Mesothelial cell of epicardium (in vitro differentiated cells): ENCODE measurements at places on chromosomes 5 and 9. TPM values are rescaled to one million over a fixed set of nuclear protein-coding genes. Genes with fewer than 3 reads are reported as not detected.
A peak's percentile ranks its signal among the peaks of the same experiment; 100 is the strongest.

DNA sequence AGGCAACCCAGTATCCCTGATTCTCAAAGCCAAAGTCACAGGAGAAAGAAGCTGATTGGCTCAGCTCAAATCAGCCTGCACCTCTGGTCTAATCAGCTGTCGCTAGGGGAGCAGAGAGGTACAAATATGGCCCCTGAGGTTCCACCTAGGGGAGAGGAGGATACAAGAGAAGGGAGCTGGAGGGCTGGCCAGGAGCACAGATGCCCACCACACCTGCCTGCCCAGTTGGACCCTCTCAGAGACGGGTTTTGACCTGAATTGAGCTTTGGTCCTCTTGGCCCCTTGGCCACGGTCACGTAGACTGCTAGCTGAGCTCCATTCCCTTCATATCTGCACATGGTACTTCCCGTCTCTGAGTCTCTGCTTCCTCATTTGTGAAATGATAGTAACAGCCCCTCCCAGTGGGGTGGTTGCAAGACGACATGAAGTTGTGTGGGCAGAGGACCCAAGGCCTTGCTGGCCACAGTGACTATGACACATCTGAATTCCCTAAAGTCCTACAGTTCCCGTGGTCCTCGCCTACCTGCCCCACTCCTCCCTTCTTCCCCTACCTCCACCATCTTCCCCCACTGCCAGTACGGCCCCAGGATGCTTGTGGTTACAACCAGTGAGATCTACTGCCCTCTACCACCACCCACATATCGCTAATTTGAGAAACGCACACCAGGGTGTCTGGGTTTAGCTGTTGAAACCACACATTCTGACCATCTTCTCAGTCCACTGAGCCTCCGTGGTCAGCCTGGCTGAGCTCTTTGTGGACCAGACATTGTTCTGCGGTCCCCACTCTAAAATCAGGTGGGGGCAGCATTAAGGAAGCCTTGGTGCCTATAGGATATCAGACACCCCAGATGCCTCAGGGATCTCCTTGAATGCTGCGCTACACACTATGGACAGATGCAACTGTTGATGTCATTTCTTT lies 60.3 kb upstream of the NEK6 start:
- H3K27ac ChIP-seq, result no peak overlapping the region
- no peak overlapping the region for H3K4me3 ChIP-seq
- DNase-seq, result no peak
- no peaks in the 10 kb centered on the region for H3K4me1 ChIP-seq
- no peaks in the 10 kb centered on the region for H3K36me3 ChIP-seq
- peaks cover 17% of the 10 kb centered on the region for H3K27me3 ChIP-seq

Gene SV2C
- total RNA-seq, result 0.02 to 0.18 TPM (median 0.05 TPM) in 3 replicates

Gene LRRC26
- not detected in 3 replicates for total RNA-seq

DNA sequence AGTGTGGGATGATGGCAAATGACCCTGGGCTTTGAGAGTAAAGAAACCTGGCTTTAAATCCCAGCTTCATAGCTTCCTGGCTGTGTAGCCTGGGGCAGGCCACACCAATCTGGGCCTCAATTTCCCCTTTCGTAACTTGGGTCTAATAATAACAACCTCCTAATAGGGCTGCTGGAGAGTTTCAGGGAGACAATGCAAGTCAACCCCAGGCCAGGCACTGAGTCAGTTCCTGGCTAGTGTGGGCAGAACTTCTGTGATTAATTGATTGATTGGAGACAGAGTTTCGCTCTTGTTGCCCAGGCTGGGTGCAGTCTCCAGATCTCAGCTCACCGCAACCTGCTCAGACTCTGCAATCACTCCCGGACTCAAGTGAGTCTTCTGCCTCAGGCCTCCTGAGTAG lies 3.3 kb upstream of the SH2D3C start:
- no peaks in the 10 kb centered on the region for H3K27me3 ChIP-seq
- no peak overlapping the region for H3K27ac ChIP-seq
- peaks cover 5% of the 10 kb centered on the region for H3K4me1 ChIP-seq

GRCh38 chr5:149268928-149269557 lies 2.6 kb upstream of the AFAP1L1 start:
- DNase-seq, result no peak
- H3K27me3 ChIP-seq, result peaks cover 67% of the 10 kb centered on the region
- H3K4me1 ChIP-seq, result peaks cover 7% of the 10 kb centered on the region
- H3K4me3 ChIP-seq, result no peak overlapping the region

DNA sequence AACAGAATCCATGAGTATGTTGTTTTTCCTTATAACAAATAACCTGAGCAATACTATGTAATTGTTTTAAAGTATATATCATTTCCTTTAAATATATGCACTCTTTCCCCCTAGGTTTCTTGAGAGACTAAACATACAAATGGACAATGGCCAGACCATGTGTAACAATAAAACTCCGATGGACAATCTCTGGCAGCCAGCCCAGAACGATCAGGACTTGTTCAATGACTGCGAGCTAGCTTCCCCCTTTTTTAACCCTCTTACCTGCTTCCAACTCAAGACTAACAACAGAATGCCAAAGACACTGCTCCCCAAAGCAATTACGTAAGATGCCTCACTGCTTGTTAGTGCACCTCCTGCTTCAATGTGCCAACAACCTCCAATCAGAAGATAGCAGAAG lies 94.9 kb downstream of the HTR4 start:
- no peaks in the 10 kb centered on the region for H3K36me3 ChIP-seq
- DNase-seq, result no peak
- no peak overlapping the region for H3K4me3 ChIP-seq
- no peaks in the 10 kb centered on the region for H3K27me3 ChIP-seq
- no peak overlapping the region for H3K27ac ChIP-seq
- no peaks in the 10 kb centered on the region for H3K4me1 ChIP-seq

GRCh38 chr9:98007251-98007928 lies 24.2 kb downstream of the ANP32B start:
- H3K27ac ChIP-seq, result no peak overlapping the region
- DNase-seq, result no peak
- H3K4me3 ChIP-seq, result no peak overlapping the region
- H3K27me3 ChIP-seq, result no peaks in the 10 kb centered on the region

Gene AK8
- 1.5 to 2.1 TPM (median 2.0 TPM) in 3 replicates for total RNA-seq

Gene ELOVL7
- total RNA-seq, result 8.6 to 9.4 TPM (median 9.2 TPM) in 3 replicates

- H3K27ac ChIP-seq, result no peak overlapping the region
- H3K36me3 ChIP-seq, result no peaks in the 10 kb centered on the region
- no peak for DNase-seq
- H3K4me1 ChIP-seq, result peaks cover 12% of the 10 kb centered on the region
- H3K4me3 ChIP-seq, result no peak overlapping the region
Observed at GRCh38 chr5:142998316-142999020, 228.3 kb downstream of the ARHGAP26 start.

DNA sequence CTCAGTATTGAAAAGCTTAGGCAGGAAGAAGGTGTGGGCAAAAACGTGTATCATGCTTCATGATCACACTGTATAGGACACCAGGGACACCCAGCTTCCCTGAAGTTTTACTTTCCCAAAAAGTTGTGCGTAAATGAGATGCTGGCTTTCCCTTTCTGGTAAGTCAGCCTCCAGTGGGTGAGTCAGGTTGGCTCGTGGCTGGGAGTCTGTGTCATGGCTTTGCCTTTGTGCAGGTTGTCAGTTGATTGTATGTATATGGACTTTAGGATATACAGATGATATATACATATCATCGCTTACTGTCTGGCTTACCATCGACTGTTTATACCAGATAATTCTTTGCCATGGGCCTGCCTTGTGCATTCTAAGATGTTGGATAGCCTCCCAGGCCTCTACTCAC lies 34.2 kb downstream of the ADRB2 start:
- DNase-seq, result no peak
- no peak overlapping the region for H3K27ac ChIP-seq
- no peaks in the 10 kb centered on the region for H3K36me3 ChIP-seq
- H3K27me3 ChIP-seq, result no peaks in the 10 kb centered on the region
- H3K4me1 ChIP-seq, result peaks cover 14% of the 10 kb centered on the region

Gene EIF4E1B
- not detected in 3 replicates for total RNA-seq

GRCh38 chr9:8962084-8962483 lies 1162.5 kb upstream of the DMAC1 start:
- no peaks in the 10 kb centered on the region for H3K4me1 ChIP-seq
- no peak for DNase-seq
- no peaks in the 10 kb centered on the region for H3K36me3 ChIP-seq
- H3K4me3 ChIP-seq, result no peak overlapping the region
- H3K27me3 ChIP-seq, result no peaks in the 10 kb centered on the region

- DNase-seq, result no peak
- H3K27ac ChIP-seq, result no peak overlapping the region
- no peaks in the 10 kb centered on the region for H3K36me3 ChIP-seq
- no peak overlapping the region for H3K4me3 ChIP-seq
- peaks cover 1% of the 10 kb centered on the region for H3K27me3 ChIP-seq
- peaks cover 1% of the 10 kb centered on the region for H3K4me1 ChIP-seq
Observed at GRCh38 chr9:78215706-78216105, 20.2 kb upstream of the CEP78 start.

DNA sequence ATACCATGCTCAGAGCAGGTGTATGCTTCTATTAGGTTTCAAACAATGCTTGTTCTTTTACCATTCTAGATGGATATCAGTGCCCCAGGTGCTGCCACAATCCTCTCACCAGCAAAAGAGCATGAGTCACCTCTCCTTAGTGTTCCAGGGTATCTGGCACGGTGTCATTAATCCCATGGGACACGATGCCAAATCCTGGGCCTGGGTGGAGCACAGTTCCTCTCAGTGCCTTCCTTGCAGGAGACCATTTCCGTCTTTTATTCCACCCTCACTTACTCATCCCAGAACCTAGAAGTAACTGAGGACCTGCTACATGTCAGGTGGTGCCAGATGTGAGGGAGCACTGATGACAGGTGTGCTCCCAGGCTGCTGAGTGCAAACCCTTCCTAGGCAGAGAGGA lies 1.3 kb upstream of the OR13J1 start:
- DNase-seq, result no peak
- H3K27me3 ChIP-seq, result peaks cover 7% of the 10 kb centered on the region
- no peaks in the 10 kb centered on the region for H3K4me1 ChIP-seq
- no peak overlapping the region for H3K27ac ChIP-seq
- H3K4me3 ChIP-seq, result no peak overlapping the region
- no peaks in the 10 kb centered on the region for H3K36me3 ChIP-seq

- no peaks in the 10 kb centered on the region for H3K36me3 ChIP-seq
- H3K4me3 ChIP-seq, result no peak overlapping the region
- no peaks in the 10 kb centered on the region for H3K4me1 ChIP-seq
Observed at GRCh38 chr9:116942593-116943061, 255.5 kb downstream of the TRIM32 start.

DNA sequence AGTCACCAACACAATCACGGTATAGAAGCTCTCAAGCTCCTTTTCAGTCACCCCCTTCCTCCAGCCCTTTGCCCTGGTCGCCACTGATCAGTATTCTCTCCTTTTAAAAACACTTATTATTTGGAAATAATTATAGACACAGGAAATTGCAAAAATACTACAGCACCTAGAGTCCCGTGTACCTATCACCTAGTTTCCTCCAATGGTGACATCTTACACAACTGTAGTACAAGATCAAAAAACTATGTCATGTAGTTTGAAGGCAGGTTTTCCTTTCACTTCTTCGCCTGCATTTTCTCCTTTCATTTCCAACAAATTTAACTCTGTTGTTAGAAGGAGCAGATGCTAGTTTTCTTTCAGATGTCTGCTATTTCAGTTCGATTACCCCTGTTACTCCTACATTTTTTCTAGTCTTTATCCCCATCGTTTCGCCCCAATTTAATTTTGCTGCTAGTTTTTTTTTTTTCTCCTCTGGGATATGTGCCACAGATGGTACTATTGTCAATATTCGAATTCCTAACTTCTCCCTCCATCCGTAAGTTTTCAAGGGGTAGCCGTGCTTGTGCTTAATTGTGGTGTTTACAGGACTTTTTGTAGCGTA lies 612 bp upstream of the ATG10 start:
- peak overlapping the region; percentile 94 for H3K27ac ChIP-seq
- no peaks in the 10 kb centered on the region for H3K27me3 ChIP-seq
- no peak for DNase-seq
- no peaks in the 10 kb centered on the region for H3K36me3 ChIP-seq
- peak overlapping the region; percentile 76 for H3K4me3 ChIP-seq

DNA sequence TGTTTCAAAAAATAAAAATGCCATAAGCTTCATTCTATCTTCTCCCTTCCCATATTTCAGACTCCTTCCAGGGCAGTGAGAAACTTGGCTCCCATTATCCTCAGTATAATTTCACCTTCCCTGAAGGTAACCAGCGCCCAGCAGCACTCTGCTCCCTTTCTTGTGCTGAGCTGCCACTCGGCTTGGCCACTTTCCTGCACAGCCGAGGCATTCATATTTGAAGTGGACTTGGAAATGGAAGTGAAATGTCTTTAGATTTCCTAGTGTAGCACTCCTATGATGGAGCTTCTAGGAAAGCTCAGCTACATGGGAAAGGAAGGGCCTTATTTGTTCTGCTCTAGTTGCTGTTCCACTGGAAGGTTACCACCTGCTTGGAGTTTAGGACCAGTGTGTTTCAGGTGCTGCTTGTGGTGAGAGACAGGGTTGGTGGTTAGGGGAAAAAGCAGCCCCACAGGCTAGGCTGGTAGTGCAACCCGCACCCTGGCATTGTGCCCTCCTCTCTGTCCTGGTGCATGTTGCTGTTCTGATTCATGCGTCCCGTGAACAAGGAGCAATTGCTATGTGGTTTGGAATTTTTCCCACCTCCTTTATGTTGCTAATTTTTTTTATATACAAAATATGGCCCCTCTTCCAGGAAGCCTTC lies 53.8 kb downstream of the RAD23B start:
- DNase-seq, result no peak
- peaks cover 3% of the 10 kb centered on the region for H3K4me1 ChIP-seq
- no peaks in the 10 kb centered on the region for H3K27me3 ChIP-seq
- peaks cover 31% of the 10 kb centered on the region for H3K36me3 ChIP-seq
- no peak overlapping the region for H3K4me3 ChIP-seq

Gene GFI1B
- total RNA-seq, result not detected in 3 replicates

DNA sequence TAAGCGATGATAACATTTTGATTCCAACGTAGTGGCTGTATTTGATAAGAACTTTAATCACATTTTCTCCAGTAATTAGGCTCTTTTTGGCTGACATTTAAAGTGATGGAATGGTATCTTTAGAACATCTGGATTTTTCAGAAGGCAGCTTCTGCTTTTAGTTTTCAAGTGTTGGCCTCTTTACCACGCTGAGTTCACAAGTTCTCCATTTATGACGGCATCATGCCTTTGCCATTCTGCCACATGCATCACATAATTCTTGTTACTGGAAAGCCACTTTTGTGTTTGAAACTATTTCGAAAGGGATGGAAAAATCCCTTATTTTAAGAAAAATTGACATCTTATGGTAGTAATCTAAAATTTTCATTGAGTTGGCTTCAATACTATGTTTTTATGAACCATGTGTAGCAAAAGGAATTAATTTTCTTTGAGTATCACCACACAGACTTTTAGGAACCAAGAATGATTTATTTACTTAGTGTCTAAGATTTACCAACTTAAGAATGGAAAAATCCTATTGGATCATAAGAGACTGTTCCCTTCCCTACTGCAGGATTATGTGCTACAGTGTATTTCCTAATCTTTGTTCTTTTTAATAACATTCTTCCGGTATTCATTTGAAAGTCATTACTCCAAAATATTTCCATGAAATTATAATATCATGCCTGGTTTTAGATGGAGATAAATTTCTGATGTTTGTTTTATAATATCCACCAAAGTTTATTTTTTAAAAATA lies 344.2 kb downstream of the ADGRV1 start:
- no peaks in the 10 kb centered on the region for H3K4me1 ChIP-seq
- no peak overlapping the region for H3K27ac ChIP-seq
- H3K4me3 ChIP-seq, result no peak overlapping the region
- no peak for DNase-seq
- no peaks in the 10 kb centered on the region for H3K36me3 ChIP-seq
- no peaks in the 10 kb centered on the region for H3K27me3 ChIP-seq
